ENCODE measurements at places on chromosomes 7 and 10.

- DNase-seq = no peak
Measured at GRCh38 chr7:76086070-76086469, 38.2 kb downstream of the MDH2 start.

- DNase-seq = no peak
Measured at GRCh38 chr7:128908750-128909624, 1.5 kb downstream of the KCP start.

- no peak for DNase-seq
Measured at GRCh38 chr10:30493609-30494530, 59.9 kb downstream of the MAP3K8 start.

DNA sequence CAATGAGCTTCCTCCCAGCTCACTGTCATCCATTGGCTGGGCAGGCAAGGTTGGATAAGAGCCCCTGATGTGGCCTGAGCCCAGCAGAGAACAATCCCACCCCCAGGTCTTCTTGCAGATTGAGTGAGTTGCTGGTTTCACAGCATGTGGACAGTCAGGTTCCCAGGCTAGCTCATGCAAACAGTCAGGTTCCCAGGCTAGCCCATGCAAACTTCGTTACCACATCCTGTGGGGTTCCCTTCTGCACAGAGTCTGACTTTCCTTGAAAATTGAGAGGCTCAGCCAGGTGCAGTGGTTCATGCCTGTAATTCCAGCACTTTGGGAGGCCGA, 67.1 kb downstream of the TMEM130 start:
- no peak for DNase-seq

DNA sequence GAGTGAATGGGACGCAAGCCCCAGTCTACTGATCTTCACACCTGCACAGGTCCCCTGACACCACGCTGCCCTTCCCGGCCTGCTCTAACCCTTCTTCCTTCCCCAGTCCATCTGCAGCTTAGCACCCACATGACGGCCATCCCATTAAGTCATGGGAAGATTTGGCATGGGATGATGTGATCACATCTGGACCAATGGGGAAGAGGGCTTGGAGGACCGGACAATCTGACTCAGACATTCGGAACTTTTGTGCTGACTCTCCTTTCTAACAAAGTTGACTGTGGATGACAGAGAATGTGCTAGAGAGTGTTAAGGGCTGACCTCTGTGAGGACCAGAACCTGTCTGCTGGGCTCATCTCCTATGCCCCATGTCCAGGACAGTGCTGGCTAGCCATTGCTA, 15.6 kb downstream of the CXCL12 start:
- no peak for DNase-seq

DNA sequence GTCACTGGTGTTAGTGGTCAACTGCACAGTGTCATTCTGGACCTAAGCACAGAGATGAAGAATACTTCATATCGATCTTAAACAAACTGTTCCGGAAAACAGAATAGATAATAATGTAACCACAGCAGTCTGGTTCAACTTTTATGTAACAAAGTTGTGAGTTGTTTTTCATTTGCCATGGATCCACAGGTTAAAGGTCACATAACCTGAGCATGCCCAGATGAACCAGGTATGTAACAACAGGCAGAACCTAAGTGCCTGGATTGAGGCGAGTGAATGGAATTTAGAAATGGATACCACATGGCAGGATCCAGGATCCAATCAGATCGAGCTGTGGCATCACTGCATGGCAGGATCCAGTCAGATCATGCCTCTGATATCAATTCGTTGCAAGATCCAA, 87.1 kb downstream of the CLEC2L start:
- DNase-seq = no peak

DNA sequence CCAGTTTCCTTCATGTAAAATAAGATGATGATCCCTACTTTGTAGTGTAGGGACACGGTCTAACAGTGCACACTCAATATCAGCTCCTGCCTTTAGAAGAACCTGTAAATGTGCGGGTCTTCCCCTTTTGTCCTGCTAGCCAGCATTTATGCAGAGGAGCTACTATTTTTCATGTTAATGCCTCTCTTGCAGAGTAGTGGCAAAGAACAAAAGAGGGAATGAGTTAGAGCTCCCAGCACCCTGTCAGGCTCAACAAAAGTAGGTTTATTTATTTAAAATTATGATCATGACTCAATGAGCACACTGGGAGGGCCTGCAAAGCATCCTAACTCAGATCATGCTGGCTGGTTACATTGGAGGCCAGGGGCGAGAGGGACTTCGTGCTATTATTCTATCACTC, 414.5 kb upstream of the COBL start:
- no peak for DNase-seq
